ENCODE measurements at places on chromosomes 6 and 20. TPM values are rescaled to one million over a fixed set of nuclear protein-coding genes. Genes with fewer than 3 reads are reported as not detected.

The DNAAF9 gene
- total RNA-seq, result 18.8 TPM

The POU5F1 gene
- not detected for total RNA-seq

The PRR18 gene
- not detected for total RNA-seq

The PPP1R3G gene
- total RNA-seq, result 1.4 TPM

The ZBTB24 gene
- 4.9 TPM for total RNA-seq

The LIN28B gene
- total RNA-seq, result 0.06 TPM

The ID4 gene
- 0.24 TPM for total RNA-seq

The GPRC6A gene
- total RNA-seq, result not detected

The LY6G5B gene
- total RNA-seq, result 2.6 TPM

The WFDC10B gene
- not detected for total RNA-seq

The FAM83C gene
- not detected for total RNA-seq

The CLPSL2 gene
- total RNA-seq, result not detected

The ARFGEF3 gene
- total RNA-seq, result 5.1 TPM

The EEF1A2 gene
- 2.5 TPM for total RNA-seq

The XKR7 gene
- not detected for total RNA-seq

The C6orf15 gene
- total RNA-seq, result not detected

The DYNLT2 gene
- 0.48 TPM for total RNA-seq

The PACRG gene
- total RNA-seq, result 0.23 TPM

The METTL24 gene
- total RNA-seq, result not detected

The TINAG gene
- total RNA-seq, result 4.8 TPM

The ME1 gene
- 19.8 TPM for total RNA-seq

The FOXF2 gene
- not detected for total RNA-seq

The AIF1 gene
- total RNA-seq, result not detected

The CST2 gene
- not detected for total RNA-seq

The LINC00237 gene
- total RNA-seq, result not detected

The MTRF1L gene
- 29.4 TPM for total RNA-seq

The USP49 gene
- 4.1 TPM for total RNA-seq

The HSPA12B gene
- total RNA-seq, result 25.5 TPM

The EPB41L2 gene
- 91.5 TPM for total RNA-seq

The RAET1G gene
- total RNA-seq, result 0.58 TPM

The NNAT gene
- 13.8 TPM for total RNA-seq

The ELOVL4 gene
- total RNA-seq, result 2.6 TPM

The OXT gene
- not detected for total RNA-seq

The ANKRD66 gene
- not detected for total RNA-seq

The AKAP7 gene
- total RNA-seq, result 3.3 TPM

Measured in glomerular endothelial cell (primary cell).